Glutamatergic neuron (in vitro differentiated cells): ENCODE measurements at places on chromosomes 7 and 10. TPM values are rescaled to one million over a fixed set of nuclear protein-coding genes. Genes with fewer than 3 reads are reported as not detected.

- peak; percentile 89 for DNase-seq
- H3K27me3 ChIP-seq, result peaks cover 16% of the 10 kb centered on the region
- H3K4me1 ChIP-seq, result peaks cover 18% of the 10 kb centered on the region
- peak overlapping the region; percentile 85 for H3K27ac ChIP-seq
- peak overlapping the region; percentile 82 for H3K4me3 ChIP-seq
Measured at GRCh38 chr7:71131256-71132126, 453 bp upstream of the GALNT17 start.

DNA sequence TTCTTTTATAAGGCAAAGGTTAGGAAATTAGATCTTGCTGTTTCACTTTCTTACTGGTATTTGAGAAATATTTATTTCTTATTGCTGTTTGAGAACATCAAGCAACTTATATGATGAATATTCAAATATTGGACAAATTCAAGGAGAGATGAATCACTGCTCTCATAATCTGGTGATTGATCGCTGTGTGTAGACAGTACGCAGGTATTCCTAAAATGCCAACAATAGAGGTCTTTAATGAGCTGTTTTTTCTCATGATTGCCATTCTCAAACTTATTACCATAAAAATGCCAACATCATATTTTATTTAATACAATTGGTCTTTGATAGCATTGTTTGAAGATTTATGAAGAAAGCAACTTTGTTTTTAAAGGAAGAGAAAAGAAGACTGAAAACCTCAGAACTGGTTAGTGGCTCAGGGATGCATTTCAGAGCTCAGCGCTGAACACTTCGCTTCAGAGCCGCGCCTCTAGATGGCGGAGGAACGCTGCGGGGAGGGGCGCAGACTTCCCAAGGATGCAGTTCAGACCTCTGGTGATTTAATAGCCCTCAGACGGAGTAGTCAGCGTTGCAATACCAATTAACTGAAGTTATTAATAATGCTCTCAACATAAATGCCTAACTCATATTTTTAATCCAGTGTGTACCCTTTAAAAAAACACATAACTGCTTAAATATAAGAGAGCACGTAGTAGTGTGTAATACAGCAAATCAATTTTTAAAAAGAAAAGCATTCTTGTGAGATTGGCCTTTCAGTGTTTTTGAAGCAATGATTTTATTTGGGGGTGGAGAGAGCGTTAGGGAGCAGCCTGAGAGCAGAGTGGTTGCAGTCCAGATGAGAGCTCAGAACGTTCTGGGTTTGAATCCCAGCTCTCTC is 38.5 kb upstream of the STEAP4 start:
- no peaks in the 10 kb centered on the region for H3K27me3 ChIP-seq
- no peaks in the 10 kb centered on the region for H3K4me1 ChIP-seq
- DNase-seq, result peak; percentile 80
- no peaks in the 10 kb centered on the region for H3K36me3 ChIP-seq

GRCh38 chr7:5591278-5591874 is 167.7 kb upstream of the TNRC18 start:
- peaks cover under 1% of the 10 kb centered on the region for H3K36me3 ChIP-seq
- H3K4me3 ChIP-seq, result no peak overlapping the region
- peaks cover 17% of the 10 kb centered on the region for H3K27me3 ChIP-seq
- H3K4me1 ChIP-seq, result peaks cover 13% of the 10 kb centered on the region
- no peak overlapping the region for H3K27ac ChIP-seq

GRCh38 chr7:52270301-52270700 is 765.1 kb upstream of the POM121L12 start:
- peaks cover 2% of the 10 kb centered on the region for H3K27me3 ChIP-seq
- H3K27ac ChIP-seq, result no peak overlapping the region
- H3K36me3 ChIP-seq, result no peaks in the 10 kb centered on the region
- DNase-seq, result no peak

The ANKRD30A gene
- total RNA-seq, result not detected

The CARD11 gene
- total RNA-seq, result 1.4 TPM
